T-helper 2 cell treated with Interferon-gamma antibody and Interleukin-4, amounts not matched to agents 5 μg/mL and 100 μg/mL, for 36 hours (primary cell): ENCODE measurements at places on chromosomes 1 and 21.

DNA sequence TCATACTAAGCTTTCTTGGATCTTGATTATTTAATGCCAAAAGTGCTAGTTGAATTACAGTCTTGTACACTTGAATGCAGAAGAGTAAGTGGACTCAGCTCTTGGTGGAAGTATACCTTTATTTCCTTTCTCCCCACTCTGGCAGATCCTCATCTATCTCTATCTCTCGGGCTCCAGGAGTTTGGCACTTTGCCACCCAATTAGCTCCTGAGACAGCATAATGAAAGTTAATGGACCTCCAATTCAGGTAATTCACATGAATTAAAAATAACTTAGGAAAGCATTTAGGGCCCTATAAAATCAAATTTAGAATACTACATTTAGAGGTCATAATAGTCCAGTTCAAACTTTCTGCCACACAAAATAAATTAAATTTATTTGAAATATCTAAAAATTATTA, 67.4 kb downstream of the OLFM3 start:
- no peak for DNase-seq

DNA sequence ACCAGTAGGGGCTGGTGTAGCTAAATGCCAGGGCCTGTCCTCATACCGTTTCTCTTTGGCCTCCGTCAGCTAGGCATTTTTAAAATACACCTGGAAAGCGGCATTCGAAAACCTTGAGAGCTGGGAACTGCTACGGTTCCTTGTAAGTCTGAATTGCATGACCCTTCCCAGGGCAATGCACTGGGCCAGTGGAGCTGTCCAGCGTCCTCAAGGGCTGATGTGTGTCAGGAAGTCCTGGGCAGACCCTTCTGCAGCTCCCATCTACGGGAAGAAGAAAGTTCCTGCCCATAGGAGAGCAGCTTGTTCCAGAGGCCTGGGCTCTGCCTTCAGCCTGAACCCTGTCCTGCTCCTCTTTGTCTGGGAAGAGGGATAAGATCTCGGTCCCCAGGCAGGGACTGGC, 34.1 kb downstream of the UBASH3A start:
- DNase-seq, result no peak

- no peak for DNase-seq
These were observed 44.7 kb upstream of the C8B start for GRCh38 chr1:57010511-57010910.

DNA sequence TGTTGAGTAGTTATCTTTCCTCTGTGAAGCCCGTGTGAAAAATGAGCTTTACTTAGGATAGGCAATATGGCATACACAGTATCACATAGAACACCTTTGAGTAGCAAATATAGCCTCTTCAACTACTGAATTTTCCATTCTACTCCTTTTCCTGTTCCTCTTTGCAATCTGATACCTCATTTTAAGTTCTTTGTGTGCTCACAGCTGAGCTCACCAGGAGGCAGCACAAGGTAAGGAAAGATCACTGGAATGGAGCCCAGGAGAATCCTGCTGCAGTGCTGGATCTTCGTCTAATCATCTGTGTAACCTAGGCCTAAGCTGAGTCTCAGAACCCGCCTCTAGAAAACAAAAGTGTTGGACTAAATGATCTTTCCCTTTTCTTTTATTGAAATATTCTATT, 171.0 kb downstream of the LRRC40 start:
- no peak for DNase-seq

GRCh38 chr1:241212628-241213027, 144.4 kb downstream of the RGS7 start:
- no peak for DNase-seq

DNA sequence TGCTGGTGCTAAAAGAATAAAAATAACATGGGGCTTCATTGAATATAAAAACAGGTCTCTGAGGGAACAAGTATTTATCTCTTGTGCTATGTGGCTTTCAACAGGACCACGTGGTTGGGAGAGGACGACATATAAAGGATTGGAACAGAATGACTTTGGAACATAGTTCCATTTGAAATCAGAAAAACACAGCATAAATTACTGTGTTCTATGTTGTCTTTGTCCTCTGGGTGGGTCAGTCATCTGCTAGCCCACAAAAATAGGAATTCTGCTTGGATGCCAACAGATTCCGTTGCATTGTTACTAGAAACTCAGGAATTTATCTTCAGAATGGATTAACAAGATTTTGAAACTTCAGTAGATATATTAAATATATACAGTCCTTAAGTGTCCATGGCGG, 5.9 kb downstream of the CEP85 start:
- DNase-seq, result no peak

- DNase-seq, result no peak
These were observed 197.3 kb downstream of the MATN1 start for GRCh38 chr1:30525971-30526651.

DNA sequence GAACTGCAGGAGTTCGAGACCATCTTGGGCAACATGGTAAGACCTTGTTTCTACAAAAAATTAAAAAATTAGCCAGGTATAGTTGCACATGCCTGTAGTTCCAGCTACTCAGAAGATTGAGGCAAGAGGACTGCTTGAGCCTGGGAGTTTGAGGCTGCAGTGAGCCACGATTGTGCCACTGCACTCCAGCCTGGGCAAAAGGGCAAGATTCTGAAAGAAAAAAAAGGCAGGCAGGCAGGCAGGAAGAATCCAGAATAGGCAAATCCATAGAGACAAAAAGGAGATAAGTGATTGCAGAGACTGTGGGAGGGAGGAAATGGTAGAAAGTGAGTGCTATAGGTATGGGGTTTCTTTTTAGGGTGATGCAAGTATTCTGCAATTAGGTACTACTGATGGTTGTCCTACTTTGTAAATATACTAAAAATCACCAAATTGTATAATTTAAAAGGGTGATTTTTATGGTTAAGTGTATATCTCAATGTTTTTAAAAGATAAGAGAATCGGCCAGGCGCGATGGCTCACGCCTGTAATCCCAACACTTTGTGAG, 29.4 kb downstream of the ZZZ3 start:
- no peak for DNase-seq

- peak; percentile 70 for DNase-seq
These were observed 1.2 kb upstream of the DHRS3 start for GRCh38 chr1:12618965-12619791.

DNA sequence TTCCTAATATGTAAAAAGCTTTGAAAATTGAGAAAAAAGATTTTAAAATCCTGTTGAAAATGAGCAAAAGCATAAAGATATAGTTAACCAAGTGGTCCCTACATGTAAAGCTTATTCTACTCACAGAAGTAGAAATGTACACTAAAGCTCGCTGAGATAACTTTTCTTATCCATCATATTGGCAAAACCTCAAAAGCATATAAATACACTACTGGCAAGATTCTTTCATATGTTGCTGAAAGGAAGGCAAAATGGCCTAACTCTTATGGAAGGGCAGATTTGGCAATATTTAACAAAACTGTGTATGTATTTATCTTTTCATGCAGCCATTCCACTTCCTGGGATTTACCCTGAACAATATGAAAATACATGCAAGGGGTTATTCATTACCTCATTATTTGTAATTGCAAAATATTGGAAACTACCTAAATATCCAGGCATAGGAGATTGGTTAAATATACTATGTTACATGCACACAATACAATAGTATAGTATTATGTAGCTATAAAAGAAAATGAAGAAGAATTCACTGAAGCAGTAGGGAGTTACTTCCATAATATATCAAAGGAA, 43.2 kb upstream of the LYPLAL1 start:
- DNase-seq, result no peak

GRCh38 chr1:27872059-27872801, at the start of gene THEMIS2:
TSS of gene THEMIS2 (plus strand) at chr1:27872544. CDS start at chr1:27872572, 28 bp downstream.
- DNase-seq, result peak; percentile 66

GRCh38 chr1:184039126-184039525, 1.6 kb upstream of the COLGALT2 start:
- no peak for DNase-seq

DNA sequence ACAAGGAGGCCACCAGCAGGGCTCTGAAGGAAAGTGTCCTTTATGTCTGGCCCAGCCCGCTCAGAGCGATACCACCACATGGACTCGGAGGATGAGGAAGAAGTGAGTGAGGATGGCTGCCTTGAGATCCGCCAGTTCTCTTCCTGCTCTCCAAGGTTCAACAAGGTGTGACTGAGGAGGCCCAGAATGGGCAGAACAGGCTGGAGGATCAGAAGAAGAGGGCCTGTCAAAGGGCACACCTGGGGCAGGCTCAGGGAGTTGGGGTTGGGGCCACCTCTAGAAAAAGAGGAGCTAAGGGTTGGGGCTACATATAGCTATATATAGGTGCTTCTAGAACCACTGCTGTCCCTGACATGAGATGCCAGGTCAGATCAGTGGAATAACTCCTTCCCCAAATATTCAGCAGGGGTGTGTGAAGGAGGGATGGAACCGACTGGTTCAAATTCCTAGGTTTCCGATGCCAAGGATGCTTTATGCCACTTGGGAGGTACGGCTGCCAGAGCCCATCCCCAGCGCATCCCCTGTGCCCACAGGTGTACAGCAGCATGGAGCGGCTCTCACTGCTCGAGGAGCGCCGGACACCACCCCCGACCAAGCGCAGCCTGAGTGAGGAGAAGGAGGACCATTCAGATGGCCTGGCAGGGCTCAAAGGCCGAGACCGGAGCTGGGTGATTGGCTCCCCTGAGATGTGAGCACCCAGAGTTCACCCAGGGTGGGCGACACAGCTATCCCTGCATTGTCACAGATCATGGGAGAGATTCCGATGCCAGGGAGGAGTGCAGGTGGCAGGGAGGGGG, 102.2 kb downstream of the PIK3R3 start:
- DNase-seq, result no peak

- DNase-seq, result no peak
These were observed 63.6 kb downstream of the CDK18 start for GRCh38 chr1:205568135-205568468.

DNA sequence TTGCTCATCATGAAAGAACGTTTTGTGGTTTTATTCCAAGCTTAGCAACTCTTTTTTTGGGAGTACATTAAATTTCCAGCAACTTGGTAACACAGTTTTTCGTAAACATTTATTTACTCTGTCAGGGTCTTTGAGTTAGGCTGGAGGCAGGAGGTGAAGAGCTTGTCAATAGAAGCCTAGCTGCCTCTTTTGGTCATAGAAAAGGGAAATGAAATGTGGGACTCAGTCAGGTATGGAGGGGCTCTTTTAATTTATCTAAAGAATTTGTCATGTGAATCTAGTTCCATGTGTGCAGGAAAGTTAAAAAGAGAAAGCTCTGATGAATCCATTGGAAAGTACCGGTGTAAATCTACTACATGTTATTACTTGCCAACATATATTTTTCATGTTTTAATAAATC, 45.9 kb upstream of the PRMT6 start:
- DNase-seq, result no peak

DNA sequence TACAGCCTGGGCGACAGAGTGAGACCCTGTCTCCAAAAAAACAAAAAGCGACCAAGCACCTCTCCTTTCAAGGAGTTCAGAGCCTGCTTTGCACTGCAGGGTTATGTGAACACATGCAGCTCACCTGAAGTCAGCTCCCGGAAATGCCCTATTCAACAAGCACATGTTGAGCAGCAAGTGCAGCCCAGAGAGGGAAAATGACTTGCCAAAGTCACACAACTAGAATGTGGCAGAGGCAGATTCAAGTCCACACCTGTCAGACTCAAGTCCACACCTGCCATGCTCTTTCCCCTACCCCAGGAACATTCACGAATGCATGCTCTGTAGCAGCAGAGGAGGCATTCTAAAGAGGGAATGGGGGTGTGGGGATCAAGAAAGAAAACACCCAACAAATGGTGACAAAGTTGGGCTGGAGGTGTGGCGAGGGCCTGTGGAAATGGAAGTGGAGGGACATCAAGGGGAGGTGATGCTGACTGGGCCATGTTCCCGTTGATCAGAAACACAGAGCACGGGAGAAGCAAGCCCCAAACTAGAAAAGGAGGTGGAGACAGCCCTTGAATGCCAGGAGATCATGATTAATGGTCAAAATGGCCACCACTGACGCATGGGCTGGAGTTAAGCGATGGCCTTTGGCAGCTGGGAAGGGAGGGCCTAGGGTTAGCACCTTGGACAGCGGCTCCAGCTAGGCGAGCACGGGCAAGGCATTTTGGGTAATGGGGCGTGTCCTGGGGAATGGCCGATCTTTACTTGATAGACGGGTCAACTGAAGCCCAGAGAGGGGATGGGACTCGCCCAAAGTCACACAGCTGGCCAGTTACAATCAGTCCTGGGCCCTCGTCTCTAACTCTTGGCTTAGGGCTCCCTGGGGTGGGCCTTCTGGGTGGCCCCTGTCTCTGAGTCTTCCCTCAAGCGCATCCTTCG, 21.5 kb downstream of the RAP1GAP start:
- DNase-seq, result peak; percentile 34

GRCh38 chr1:19650416-19651140, 6.5 kb downstream of the NBL1 start:
- DNase-seq, result no peak

- DNase-seq, result no peak
These were observed 98.0 kb downstream of the FGGY start for GRCh38 chr1:59394706-59395425.

GRCh38 chr1:93919780-93920179, 10.6 kb upstream of the GCLM start:
- DNase-seq, result no peak

- no peak for DNase-seq
These were observed 96.8 kb upstream of the C21orf91 start for GRCh38 chr21:17915976-17916375.

DNA sequence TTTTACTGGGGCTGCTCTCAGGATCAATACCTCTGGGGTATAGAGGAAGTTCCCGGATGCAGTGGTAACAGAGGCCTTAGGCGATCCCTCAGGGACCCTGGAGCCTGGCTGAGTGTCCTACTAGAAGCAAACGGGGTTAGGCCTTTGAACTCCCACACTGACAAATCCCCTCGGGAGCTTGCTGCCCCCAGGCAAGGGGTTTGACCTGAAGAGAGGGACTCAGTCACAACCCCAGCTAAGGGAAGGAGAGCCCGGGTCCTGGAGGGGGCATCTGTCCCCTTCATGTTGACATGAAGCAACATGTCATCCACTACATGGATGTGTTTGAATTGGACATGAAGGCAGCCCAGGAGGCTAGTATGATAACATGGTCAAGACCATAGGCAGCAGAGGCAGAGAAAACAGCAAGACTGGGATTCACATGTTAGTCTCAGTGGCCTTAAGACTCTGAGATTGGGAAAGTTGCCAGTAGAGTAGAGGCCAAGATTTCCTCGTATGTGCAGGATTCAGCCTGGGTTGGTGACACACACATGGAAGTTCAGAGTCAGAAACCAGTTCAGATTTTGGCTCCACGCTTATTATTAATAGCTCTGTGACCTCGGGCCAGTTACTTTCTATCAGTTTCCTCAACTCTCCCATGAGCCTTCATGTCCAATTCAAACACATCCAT, 101.5 kb downstream of the KCNN3 start:
- no peak for DNase-seq

- no peak for DNase-seq
These were observed 116.0 kb downstream of the TTLL7 start for GRCh38 chr1:83882906-83883305.

GRCh38 chr1:43073490-43074230, 98.4 kb downstream of the EBNA1BP2 start:
- peak; percentile 56 for DNase-seq

- no peak for DNase-seq
These were observed 2.6 kb upstream of the NBPF3 start for GRCh38 chr1:21437341-21437640.

GRCh38 chr1:17016317-17016661, 4.6 kb upstream of the ATP13A2 start:
- DNase-seq, result no peak
